Fibroblast of skin of back (primary cell): ENCODE measurements at places on chromosomes 2 and 18.

- peak; percentile 62 for DNase-seq
Measured at GRCh38 chr2:144480285-144480684, 39.6 kb downstream of the ZEB2 start.

- no peak for DNase-seq
Measured at GRCh38 chr18:56995579-56996188, 151.2 kb upstream of the BOD1L2 start.

GRCh38 chr2:11099122-11100065 lies 55.9 kb upstream of the SLC66A3 start:
- DNase-seq: no peak

DNA sequence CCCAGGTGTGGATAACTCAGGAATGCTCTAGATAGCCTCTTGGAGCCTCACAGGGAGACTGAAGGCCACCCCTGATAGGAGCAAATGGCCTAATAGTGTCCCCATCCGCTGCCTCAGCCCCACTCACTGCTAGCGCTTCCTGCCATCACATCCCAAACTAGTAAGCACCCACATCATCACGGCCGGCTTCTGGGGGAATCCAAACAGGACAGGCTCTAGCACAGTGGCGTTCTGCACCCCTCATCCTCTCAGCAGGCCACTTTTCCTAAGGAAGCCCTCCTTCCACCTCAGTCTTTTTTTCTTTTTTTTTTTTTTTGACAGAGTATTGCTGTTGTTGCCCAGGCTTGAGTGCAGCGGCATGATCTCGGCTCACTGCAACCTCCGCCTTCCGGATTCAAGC lies 6.3 kb upstream of the AMER3 start:
- DNase-seq: no peak

- DNase-seq: peak; percentile 36
Measured at GRCh38 chr2:18671363-18671762, 82.0 kb upstream of the NT5C1B start.

DNA sequence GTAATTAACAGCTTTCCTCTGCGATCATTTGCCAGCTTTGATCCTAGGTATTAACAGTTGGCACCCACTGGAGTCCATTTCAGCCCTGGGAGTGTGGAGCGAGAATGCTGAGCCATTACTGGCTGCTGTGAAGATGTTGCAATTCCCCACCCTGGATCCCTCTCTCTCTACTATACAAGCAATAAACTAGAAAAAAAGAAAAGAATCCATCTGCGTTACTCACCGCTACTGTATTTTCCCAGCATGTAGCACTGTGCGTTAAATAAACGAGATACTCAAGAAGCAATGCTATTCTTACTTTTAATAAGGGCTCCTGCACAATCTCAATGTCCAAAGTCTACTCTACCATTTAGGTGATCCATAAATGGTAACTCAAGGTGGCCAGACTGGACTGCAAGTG lies 8.5 kb downstream of the RTTN start:
- DNase-seq: peak; percentile 3

- no peak for DNase-seq
Measured at GRCh38 chr2:106076941-106077340, 117.2 kb downstream of the UXS1 start.

DNA sequence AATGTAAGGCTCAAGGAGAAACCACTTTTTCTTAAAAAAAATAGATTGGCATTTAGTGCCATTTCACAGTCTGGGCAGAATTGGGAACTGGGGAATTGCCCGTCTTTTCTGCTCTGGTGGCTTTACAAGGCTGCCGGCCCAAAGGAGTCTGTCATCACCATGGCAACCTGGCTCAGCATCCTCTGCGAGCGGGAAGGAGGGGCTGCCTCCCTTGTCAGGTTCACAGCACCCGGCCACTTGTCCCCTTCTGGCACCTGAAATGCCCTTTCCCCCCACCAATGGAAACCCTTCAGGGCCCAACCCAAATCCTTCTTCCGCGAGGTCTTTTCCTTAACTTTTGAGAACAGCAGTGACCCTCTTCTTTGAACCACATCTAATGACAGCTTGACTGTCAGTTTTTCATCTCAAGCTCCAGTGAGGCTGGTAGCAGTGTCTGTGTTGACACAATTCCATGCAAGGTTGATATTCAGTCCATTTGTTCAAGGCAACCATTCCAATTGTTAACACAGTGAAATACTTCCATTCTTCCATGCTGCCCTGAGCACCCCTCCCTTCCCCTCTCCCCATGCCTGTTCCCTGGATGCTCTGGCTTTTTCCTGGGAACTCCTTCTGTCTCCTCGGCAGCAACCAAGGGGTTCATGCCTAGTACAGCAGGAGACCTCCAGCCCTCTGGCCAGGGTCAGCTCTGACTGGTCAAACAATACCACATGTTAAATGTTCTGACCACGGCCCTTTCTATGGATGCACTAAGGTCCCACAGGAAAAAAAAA lies 79.6 kb downstream of the DNER start:
- DNase-seq: no peak

- DNase-seq: no peak
Measured at GRCh38 chr2:74461187-74462053, 3.2 kb downstream of the WBP1 start.

- DNase-seq: no peak
Measured at GRCh38 chr2:119434664-119435063, 3.0 kb downstream of the TMEM37 start.

- peak; percentile 75 for DNase-seq
Measured at GRCh38 chr2:226984750-226985582, 149.1 kb downstream of the RHBDD1 start.

DNA sequence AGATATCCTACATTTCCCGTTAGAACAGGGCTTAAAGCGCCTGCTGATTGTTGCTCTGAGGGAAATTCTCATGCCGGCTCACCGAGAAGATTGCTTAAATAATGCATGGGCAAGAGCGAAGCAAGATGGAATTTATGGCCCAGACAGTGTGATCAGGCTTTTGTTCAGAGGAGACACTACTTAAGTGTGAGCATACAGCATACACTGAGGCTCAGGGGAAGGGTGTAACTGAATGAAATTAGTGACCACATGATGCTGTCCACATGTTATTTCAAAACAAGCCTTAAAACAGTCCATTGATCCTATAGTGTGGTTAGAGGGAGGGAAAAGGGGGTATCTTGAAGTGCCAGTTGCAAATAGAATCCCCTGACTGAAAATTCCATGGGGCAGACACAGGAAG lies 125.5 kb downstream of the RAPGEF4 start:
- no peak for DNase-seq
